ENCODE measurements at places on chromosomes 1 and 21.

- no peak for DNase-seq
Measured at GRCh38 chr1:75615613-75616435, 4.9 kb upstream of the SLC44A5 start.

DNA sequence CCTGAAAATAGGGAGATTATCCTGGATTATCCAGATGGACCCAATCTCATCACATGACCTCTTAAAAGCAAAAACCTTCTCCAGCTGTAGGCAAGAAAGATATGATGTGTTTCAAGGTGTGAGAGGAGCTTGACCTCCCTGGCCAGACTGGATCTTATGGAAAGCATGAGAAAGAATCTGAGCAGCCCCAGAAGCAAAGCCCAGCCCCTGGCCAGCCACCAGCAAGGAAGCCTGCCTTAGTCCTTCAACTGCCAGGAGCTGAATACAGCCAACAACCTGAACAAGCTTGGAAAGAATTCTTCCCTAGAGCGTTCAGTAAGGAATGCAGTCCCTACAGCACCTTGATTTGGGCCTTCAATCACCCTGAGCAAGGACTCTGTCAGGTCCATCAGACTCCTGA lies 375.0 kb upstream of the CHRM3 start:
- no peak for DNase-seq

GRCh38 chr1:17246971-17247370 lies 1.9 kb upstream of the PADI3 start:
- DNase-seq, result no peak

- no peak for DNase-seq
Measured at GRCh38 chr1:72432645-72433267, 150.4 kb upstream of the NEGR1 start.

- DNase-seq, result peak; percentile 14
Measured at GRCh38 chr1:234154320-234155251, 218.7 kb upstream of the COA6 start.

- DNase-seq, result no peak
Measured at GRCh38 chr1:153860285-153860684, 62.5 kb downstream of the GATAD2B start.

DNA sequence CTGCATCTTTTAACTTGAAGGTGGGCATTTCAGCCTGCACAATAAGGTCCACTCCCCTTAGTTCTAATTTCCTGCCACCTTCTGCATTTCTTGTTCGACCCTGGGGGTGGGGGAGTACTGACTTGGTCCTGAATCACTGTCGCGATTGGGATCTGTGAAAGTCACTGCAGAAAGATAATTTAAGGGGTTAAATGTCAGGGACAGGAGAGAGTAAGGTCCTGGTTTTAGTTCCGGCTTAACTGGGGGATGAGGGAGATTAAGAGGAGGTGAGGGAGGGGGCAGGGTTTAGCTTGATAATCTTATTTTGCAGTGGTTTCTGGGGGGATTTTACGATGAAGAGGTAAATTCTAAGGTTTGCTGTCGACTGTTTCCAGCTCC lies 128.1 kb downstream of the MRPS6 start:
- no peak for DNase-seq

DNA sequence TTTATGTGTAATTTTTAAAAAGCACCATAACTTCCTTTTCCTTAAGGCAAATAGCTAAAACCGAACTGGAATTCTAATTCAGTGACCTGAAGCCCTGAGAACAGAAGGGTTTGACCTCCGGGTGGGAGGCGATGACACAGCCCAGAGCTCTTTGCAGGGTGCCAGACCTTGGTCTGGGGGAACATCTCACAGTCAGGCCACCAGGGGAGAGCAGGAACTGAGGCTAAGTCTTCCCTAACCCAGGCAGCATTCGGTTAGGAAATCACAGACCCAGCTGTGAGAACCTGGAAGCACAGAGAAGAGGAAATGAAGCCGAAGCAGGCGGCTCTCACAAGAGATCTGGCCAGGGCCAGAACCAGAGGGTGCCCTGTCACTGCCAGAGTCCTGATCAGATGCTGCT lies 444.8 kb downstream of the TTLL7 start:
- no peak for DNase-seq

DNA sequence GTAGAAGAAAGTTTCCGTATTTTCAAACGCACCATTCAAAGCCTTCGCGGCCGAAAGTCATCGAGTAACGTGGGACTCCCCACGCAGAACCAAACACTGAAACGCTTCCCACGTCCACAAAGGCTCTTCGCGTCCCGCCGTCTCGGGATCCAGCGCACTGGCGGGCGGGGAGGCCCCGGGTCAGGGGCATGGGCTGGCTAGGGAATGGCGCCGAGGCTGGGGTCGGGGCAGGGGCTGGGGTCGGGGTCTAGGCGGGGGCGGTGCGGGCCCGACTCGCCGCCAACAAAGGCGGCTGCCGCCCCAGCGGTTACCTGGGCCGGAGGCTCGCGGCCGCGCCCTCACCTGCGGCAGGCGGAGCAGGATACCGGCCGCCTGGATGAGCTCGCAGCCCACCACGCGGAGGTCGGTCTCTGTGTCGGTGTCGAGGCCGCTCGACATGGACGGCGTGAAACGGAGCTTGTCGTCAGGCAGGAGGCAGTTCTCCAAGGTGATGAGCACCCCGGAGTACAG lies 403 bp downstream of the CCNL2 start:
- DNase-seq, result no peak

DNA sequence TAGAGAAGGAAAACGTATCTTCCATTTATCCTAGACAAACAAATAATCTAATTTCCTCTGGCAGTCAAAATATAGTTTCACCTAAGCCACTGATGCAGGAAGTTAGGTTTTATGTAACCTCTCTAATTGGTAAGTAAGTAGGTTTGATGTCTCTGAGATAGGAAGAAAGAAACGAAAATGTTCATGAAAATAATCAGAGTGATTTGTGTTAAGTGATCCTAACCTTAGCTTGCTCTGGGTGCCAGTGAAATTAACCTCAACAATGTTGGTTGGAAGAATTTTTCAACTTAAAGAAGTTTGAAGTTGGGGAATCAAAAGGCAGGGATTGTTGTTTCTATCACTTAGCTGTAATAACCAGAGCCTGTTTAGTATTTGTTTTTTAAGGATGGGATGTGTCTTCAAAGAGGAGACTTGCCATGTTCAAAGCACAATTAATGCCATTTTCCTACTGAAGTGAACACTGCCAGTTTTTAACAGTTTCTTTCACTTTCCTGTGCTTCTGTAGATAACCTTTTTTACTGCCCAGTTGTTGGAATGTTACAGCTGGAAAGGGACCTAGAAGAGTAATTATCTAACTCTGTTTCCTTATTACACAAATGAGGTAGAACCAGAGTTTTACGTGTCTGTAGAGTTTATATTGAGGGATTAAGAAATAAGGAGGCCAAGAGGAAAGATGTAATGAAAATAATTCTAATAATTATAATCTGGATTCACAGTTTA lies 18.4 kb downstream of the HIPK1 start:
- no peak for DNase-seq

- no peak for DNase-seq
Measured at GRCh38 chr1:158053276-158053675, 59.8 kb downstream of the KIRREL1 start.

DNA sequence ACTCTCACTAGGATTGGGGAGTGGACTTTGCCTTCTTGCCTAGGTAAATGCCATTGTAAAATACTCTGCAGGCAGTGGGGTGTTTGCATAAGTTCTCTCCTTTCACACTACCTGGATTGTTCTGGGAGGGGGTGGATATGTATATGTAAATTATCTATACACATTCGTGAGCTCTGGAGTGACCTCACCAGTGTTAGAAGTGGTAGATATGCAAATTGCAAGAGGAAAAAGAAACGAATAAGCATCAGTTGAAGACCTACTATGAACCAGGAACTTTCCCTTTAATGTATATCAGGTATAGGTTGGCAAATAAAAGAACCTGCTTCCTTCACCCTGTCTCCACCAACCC lies 1.5 kb upstream of the ARHGEF11 start:
- no peak for DNase-seq

DNA sequence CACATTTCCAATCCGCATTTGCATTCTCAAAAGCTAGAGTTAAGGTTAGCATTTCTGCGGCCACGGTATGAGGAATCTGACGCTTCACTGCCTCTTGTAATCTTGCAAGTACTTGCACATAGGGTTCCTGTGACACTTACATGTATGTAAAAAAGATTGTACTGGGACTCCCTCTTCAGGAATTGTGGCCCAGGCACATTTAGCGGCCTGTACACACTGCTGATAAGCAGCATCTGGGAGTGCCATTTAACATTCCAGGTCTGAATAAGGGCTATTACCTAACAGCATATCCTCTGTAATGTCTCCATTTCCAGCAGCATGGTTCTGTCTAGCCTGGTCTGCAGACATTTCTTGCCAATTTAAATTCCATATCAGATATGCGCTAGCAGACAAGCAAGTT lies 75.7 kb downstream of the AXDND1 start:
- no peak for DNase-seq

DNA sequence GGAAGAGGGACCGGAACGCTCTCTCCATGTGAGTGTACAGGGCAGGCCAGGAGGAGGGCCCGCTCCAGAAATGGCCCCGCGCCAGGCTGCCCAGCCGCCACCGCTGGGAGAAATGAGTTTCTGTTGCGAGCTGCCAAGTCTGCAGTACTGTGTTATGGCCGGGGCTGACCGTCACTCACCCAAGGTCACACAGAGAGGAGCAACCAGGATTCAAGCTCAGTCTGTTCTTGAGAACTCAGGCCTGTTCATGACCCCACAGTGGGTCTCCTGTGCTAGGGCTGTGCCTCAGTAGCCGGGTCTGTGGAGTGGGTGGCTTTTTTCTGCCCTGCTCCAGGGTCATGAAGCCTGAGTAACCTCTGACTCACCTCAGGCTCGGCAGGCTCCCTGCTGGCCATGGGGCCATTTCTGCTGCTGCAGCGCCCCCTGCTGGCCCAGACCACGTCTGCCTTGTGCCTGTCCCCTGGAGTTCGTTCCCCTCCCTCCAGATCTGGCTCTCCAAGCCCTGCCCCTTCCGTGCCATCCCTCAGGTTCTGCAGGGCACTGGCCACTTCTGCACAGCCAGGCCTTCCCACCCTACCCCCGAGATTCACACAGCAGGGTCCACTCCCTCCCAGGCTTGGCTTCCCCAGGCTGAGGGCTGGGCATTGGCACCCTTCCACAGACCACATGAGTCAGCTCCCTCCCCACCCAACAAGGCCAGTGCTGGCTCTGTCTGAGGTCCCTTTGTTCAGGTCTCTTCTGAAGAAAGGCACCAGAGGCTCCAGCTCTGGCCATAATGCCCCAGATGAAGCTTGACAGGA lies 51.8 kb downstream of the EDN2 start:
- DNase-seq, result peak; percentile 50

DNA sequence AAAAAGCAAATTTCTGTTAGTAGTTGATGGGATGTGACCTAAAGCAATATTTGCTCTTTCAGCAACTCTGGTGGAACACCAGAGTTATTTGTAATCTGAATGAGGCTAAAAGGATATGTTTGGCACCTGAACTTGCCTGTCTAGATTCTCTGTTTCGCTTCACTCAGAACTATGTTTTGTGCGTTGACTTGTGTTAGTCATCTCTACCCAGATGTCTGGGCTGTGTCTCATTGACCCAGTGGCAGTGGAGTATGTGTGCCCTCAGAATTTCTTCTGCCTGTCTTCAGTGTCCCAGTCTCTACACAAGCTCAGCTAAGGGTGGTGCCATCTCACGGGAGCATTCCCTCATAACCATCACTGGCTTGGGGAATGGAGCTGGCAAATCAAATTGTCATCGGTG lies 13.9 kb downstream of the KCNK1 start:
- no peak for DNase-seq

- DNase-seq, result no peak
Measured at GRCh38 chr1:177384461-177384860, 213.7 kb downstream of the BRINP2 start.

- no peak for DNase-seq
Measured at GRCh38 chr1:169999331-169999741, 75.2 kb downstream of the KIFAP3 start.

DNA sequence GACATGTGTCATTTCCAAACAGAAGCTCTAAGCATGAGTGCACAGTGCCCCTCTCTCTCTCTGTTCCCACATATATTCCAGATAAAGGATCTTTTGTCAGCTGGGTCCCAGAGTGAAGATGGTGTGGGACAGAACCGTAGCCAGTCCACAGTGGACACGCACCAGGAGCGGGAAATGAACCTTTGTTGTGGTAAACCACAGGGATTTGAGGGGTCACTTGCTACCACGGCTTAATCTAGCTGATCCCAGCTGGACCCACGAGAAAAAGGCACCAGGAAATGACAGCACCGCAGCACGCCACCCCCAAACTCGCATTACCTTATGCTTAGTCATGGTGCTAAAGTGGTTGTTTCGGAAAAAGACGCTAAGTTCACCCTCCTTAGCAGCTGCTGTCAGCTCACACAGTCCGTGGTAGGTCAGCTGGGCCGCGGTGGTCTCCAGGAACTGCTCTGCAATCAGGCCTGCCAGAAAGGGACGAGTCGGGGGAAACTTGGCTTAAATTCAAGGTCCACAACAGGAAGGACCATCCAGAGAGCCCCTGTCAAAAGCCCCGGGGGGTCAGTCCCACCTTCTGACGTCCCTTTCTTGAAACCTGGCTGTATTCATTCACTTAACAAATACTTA lies 7.5 kb downstream of the MINDY1 start:
- DNase-seq, result no peak

- no peak for DNase-seq
Measured at GRCh38 chr1:71649608-71650007, 568.8 kb upstream of the ZRANB2 start.

GRCh38 chr1:5660141-5660935 lies 331.9 kb downstream of the NPHP4 start:
- no peak for DNase-seq

DNA sequence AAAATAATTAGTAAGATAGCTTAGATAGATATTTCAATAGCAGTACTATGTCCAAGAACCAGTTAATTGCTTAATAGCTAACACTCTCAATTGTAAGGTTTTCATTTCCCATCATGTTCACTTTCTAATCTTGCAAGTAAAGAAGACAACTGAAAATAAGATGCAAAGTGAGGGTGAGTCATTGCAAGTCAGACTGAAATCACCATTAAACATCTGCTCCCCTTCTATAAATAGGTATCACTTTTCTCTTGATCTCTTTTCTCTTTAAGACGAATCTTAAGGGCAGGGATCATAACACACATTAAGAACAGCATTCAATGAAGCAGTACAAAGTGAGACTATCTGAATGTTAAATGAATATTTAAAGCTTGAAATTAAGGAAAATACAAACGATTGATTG lies 40.4 kb downstream of the UBR4 start:
- no peak for DNase-seq

- no peak for DNase-seq
Measured at GRCh38 chr1:108072212-108072611, 107.2 kb upstream of the VAV3 start.
